ENCODE measurements at places on chromosomes 7 and 10. TPM values are rescaled to one million over a fixed set of nuclear protein-coding genes. Genes with fewer than 3 reads are reported as not detected.

DNA sequence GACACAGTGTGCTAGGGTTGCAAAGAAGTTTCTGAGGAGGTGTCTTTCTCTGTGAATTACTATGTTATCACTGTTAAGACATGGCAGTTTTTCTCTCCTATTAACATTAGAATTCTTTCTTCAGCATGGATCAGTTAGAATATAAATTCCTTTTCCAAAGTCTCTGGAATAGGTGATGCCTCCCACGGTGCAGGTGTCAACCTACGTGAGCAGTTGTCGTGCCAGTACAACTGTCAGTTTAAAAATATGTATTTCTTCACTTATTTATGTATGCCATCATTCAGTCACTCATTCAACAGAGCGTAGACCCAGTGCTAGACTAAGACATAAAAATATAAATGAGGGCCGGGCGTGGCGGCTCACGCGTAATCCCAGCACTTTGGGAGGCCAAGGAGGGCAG, 83.5 kb downstream of the TACC2 start:
- H3K27me3 ChIP-seq: no peaks in the 10 kb centered on the region
- H3K4me3 ChIP-seq: no peak overlapping the region
- no peak overlapping the region for H3K27ac ChIP-seq
- no peaks in the 10 kb centered on the region for H3K36me3 ChIP-seq
- no peak for DNase-seq

DNA sequence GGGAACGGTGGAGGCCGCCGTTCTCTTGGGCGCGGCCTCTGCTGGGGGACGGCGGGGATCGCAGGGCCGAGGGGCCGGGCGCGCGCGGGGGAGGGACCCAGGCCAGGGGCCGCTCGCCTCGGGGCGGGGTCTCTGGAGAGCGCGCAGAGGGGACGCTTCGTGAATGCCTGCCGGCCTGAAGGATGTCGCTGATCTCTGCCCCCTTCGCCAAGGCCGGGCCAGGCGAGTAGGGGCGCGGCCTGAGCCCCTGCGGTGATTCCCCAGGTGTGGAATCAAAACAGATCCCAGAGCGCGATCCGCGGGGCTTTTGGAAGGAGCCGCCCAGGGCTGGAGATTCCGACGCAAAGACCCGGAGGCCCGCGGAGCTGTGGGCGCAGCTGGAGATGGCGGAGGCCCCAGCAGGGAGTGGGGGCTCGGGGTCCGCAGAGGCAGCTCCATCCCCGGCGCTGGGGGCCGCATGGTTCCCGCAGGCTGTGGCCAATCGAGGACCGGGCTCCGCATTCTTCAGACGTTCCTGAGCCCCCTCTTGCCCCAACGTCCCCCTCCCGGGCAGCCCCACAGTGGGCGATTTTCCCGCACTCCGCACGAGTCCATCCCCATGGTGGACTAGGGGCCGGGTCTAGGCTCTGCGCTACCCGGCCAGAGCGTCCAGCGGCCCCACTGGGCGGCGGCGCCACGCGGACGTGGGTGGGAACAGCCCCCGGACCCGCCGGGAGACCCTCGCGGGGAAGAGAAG, 166.0 kb downstream of the ACTR3B start:
- H3K27me3 ChIP-seq: peaks cover 34% of the 10 kb centered on the region
- no peak overlapping the region for H3K27ac ChIP-seq
- no peaks in the 10 kb centered on the region for H3K36me3 ChIP-seq
- DNase-seq: peak; percentile 89
- peak overlapping the region; percentile 84 for H3K4me3 ChIP-seq

- H3K27me3 ChIP-seq: no peaks in the 10 kb centered on the region
- H3K27ac ChIP-seq: no peak overlapping the region
- no peak overlapping the region for H3K4me3 ChIP-seq
These were observed 8.7 kb downstream of the GALNTL5 start for GRCh38 chr7:151964951-151965350.

DNA sequence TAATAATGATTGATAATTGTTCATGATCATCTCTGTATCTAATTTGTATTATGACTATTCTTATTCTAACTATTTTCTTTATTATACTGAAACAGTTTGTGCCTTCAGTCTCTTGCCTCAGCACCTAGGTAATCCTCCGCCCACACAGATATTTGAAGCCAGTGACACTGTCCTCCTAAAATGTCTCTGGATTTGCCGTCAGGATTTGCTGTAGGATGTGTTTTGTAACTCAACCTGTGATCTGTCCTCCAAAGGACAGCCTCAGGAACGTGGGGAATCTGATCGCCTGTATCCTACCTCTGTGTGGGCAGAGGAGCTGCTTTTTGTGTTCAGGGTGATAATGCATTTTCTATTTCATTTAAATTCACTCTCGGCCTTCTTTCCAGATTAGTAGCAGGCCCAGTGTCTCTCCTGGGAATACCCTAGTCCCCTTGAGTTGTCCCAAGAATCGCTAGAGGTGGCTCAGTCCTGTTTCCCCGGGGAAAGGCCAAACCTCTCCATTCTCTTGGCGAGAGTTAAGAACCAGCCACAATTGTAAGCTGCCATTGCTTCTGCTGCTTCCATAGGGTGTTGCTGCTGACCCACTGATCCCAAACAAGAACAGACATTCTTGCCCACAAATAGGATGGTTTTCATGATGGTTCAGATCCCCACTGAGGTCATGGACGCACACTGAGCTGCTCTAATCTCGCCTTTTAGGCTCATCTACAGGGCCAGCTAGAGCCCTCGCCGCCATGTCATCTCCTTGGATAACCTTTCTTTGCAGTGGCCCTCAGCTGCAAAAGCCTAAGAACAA, 136.2 kb upstream of the KCNMA1 start:
- no peak overlapping the region for H3K27ac ChIP-seq
- no peaks in the 10 kb centered on the region for H3K27me3 ChIP-seq
- no peak overlapping the region for H3K4me3 ChIP-seq

GRCh38 chr10:23362879-23363792, 18.5 kb upstream of the C10orf67 start:
- H3K27me3 ChIP-seq: no peaks in the 10 kb centered on the region
- no peaks in the 10 kb centered on the region for H3K4me1 ChIP-seq
- peak; percentile 13 for DNase-seq
- H3K27ac ChIP-seq: no peak overlapping the region
- no peak overlapping the region for H3K4me3 ChIP-seq

GRCh38 chr10:10901906-10902305, 115.8 kb upstream of the CELF2 start:
- no peaks in the 10 kb centered on the region for H3K36me3 ChIP-seq
- H3K27me3 ChIP-seq: no peaks in the 10 kb centered on the region

DNA sequence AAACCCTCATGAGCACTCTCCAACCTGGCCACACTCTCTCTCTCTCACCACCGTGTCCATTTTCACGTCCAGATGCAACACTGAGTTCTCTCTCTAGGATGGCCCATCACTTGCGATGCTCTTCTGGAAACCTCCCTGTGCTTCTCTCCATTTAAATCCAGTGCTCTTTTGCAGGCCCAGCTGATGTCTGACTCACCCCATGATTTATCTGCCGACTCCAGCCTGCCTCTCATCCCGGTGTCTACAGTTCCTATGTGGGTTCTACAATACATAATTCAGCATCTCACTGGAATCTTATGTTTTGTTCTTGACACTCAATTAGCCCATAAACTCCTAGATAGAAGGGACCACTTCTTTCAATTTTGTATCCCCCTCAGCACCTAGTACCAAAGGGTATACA, 5.0 kb downstream of the TPK1 start:
- H3K27me3 ChIP-seq: peaks cover 11% of the 10 kb centered on the region
- H3K4me3 ChIP-seq: no peak overlapping the region
- H3K36me3 ChIP-seq: no peaks in the 10 kb centered on the region
- H3K4me1 ChIP-seq: peaks cover 6% of the 10 kb centered on the region

DNA sequence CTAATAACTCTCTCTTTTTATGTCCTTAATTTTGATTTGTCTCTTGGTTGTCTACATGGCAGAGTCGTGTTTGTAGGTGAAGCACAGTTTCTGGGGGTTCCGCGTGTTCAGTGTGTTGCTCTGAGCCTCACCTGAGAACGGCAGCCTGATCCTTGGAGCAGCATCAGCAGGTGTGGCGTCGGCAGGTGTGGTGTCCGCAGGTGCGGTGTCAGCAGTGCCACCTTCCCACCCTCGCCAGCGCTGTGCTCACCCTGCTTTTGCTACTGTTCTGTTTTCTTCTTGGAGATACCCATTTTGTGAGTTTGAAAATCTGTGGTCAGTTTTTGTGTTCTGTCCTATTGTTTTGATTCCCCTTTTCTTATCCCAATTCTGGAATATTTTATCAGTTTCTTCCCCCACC, 406.6 kb downstream of the GLRX3 start:
- H3K36me3 ChIP-seq: no peaks in the 10 kb centered on the region
- no peak overlapping the region for H3K4me3 ChIP-seq
- no peaks in the 10 kb centered on the region for H3K4me1 ChIP-seq
- no peaks in the 10 kb centered on the region for H3K27me3 ChIP-seq

DNA sequence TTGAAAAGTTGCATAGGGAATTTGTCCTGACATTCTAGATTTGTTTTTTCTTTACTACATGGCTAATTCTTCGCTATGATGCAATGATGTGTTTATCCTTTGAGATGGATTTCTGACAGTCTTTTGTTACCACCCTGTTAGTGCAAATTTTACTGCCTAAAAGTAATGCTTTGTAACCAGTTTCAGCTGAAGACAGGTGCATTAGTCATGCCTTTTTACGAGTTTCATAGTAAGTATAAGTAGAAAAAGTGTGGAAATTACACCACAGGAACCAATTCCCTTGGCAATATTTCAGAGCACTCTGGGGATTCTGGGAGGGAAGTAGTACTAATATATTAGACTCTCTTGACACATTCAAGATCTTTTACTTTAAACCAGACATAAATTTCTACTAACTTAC, 257.8 kb upstream of the DKK1 start:
- H3K4me3 ChIP-seq: no peak overlapping the region
- H3K4me1 ChIP-seq: peaks cover 9% of the 10 kb centered on the region
- H3K27me3 ChIP-seq: no peaks in the 10 kb centered on the region
- no peak for DNase-seq

DNA sequence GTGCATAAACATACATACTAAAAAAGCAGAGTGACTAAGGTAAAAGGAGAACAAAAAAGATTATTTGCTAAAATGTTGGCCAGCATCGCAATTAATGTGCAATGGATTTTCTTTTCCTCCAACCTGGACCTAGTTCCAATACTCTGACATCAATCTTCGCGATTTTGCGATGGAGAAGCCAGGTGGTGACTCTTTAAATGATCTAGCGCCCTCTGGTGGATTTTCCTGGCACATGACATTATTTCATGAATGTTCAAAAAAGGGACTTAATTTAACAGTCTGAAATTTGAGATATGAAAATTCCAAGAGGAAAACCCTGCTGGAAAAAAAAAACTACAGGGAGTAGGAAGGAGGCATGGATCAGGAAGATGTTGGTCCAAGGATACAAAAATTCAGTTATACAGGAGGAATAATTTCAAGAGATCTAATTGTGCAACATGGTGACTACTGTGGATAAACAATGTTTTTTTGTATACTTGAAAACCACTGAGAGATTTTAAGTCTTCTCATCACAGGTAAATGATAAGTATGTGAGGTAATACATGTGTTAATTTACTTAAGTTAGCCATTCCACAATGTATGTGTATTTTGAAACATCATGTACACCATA, 4.3 kb upstream of the KCNMA1 start:
- H3K4me3 ChIP-seq: no peak overlapping the region
- H3K27me3 ChIP-seq: peaks cover 40% of the 10 kb centered on the region
- DNase-seq: peak; percentile 91
- H3K27ac ChIP-seq: no peak overlapping the region
- peaks cover 5% of the 10 kb centered on the region for H3K4me1 ChIP-seq

GRCh38 chr10:13977861-13978532, 352.7 kb downstream of the FRMD4A start:
- peaks cover 25% of the 10 kb centered on the region for H3K4me1 ChIP-seq
- no peak overlapping the region for H3K27ac ChIP-seq
- H3K36me3 ChIP-seq: no peaks in the 10 kb centered on the region
- no peak overlapping the region for H3K4me3 ChIP-seq

DNA sequence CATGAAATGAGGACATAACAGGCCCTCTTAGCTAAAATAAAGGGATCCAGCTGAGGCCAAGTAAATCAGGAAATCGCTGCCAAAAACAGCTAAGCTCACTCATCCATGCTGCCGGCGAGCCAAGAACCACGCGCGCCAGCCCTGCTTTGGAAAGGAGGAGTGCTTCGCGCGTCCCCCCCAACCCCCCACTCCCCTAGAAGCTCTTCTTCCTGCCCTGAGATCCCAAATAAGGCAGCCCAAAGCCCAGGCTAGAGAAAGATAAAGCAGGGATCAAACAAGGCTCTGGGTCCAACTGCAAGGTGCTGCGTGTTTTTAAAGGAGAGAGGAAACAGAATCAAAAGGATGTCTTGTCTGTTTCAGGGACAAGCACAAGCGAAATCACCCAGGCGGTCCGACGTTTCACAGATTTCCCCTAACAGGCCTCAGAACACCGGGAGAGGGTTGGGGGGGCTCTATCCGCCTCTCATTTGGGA, 168.3 kb upstream of the AUTS2 start:
- peak; percentile 43 for DNase-seq
- H3K4me3 ChIP-seq: 0 out of 2 replicates have a peak overlapping the region, but pooled peaks have one; percentile 23
- peaks cover 14% of the 10 kb centered on the region for H3K4me1 ChIP-seq

DNA sequence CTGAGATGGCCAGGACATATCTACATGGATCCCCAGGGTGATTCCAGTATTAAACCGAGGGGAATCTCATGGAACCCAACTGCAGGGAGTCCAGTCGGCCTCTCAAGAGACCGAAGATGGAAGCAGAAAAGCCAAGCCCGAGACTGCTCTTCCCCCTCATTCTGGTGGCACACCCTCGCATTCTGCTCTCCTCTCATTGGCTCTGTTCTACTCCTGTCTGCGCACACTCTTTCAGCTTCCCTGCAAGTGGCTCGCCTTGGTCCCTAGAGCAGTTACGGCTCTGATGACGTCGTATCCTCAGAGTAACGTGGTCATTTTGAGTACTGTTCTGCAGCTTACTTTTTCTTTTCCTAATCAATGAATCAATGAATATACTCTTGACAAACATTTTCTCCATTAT, 72.6 kb upstream of the RHEB start:
- H3K4me1 ChIP-seq: no peaks in the 10 kb centered on the region
- no peaks in the 10 kb centered on the region for H3K36me3 ChIP-seq
- H3K27ac ChIP-seq: no peak overlapping the region
- H3K4me3 ChIP-seq: no peak overlapping the region
- DNase-seq: no peak

GRCh38 chr7:50415844-50416364, 34.2 kb downstream of the FIGNL1 start:
- H3K27me3 ChIP-seq: no peaks in the 10 kb centered on the region
- DNase-seq: no peak
- H3K27ac ChIP-seq: no peak overlapping the region
- peaks cover 17% of the 10 kb centered on the region for H3K4me1 ChIP-seq
- no peaks in the 10 kb centered on the region for H3K36me3 ChIP-seq
- H3K4me3 ChIP-seq: no peak overlapping the region

GRCh38 chr10:82319562-82319961, 444.6 kb downstream of the NRG3 start:
- no peaks in the 10 kb centered on the region for H3K36me3 ChIP-seq
- no peak overlapping the region for H3K27ac ChIP-seq
- H3K4me1 ChIP-seq: no peaks in the 10 kb centered on the region
- no peak overlapping the region for H3K4me3 ChIP-seq
- peak; percentile 3 for DNase-seq

MSS51 gene
- polyA plus RNA-seq: 1.1 TPM

ADCYAP1R1 gene
- 1.8 TPM for polyA plus RNA-seq

JCAD gene
- polyA plus RNA-seq: 0.78 TPM

ACTA2 gene
- 3.9 TPM for polyA plus RNA-seq

HOXA5 gene
- not detected for polyA plus RNA-seq

CRHR2 gene
- polyA plus RNA-seq: 1.4 TPM

PRSS2 gene
- polyA plus RNA-seq: not detected

SPDYE2B gene
- not detected for polyA plus RNA-seq

VPS37D gene
- polyA plus RNA-seq: 1.8 TPM

PRR15 gene
- polyA plus RNA-seq: 9.6 TPM

Data from GM23338 (cell line).